Lower leg skin (tissue), 4 donors: ENCODE measurements at places on chromosomes 16 and 17. TPM values are rescaled to one million over a fixed set of nuclear protein-coding genes. Genes with fewer than 3 reads are reported as not detected.

DNA sequence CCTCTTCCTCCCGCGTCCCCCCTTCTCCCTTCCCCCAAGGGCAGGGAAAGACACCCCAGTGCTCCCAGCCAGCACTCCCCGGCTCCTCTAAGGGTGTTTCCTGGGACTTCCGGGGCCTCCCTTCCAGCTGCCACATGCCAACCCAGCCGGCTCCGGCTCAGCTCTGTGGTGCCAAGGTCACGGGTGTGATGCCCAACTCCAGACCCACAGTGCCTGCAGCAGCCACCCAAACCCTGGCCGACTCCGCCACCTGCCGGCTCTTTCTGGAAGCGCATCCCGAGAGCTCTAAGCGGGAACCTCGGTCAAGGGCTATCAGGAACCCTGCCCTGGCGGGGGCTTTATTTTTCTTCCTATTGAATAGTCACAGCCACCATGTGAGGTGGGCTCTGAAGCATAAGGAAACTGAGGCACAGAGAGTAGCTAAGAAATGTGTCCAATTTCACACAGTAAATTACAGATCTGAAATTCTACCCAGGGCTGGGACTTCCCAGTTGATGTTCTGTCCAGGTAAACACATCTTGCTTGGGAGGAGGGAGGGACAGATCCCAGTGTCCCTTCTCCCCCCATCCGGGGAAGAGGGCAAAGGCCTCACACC lies 3.3 kb upstream of the PPP1R1B start:
- DNase-seq = peak; percentile 88

DNA sequence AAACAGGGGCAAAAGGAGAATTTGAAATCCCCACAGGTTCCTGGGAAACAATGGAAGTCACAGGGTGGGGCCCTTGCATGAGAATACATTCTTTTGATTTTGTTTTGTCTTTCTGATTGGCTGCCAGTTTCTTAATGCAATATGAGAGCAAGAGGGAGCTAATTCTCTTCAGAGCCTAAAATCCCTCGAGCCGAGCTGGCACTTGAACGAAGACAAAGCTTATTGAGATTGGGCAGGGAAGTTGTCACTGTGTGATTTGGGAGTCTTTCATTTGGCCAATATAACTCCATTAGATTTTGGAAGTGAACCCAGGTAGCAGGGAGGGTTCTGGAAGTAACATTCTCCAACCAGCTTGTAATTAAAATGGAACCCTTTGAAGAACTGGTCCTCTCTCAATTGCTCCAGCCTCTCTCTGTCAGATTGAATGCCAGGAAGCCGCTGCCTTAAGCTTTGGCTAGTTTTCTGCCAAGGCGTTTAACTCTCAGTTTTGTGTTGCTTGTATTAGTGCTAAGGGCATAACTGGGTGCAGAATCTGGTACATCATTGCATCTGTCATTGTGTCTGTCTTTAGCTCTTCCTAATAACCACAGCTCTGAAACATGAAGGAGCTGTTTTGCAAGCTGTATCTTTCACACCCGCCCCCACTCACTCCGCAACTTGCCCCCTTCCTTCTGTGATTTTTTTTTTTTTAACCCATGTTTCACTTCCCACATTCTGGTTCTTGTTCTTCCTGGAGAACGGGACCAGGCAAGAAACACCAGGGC lies 272.0 kb downstream of the MAF start:
- no peak for DNase-seq

DNA sequence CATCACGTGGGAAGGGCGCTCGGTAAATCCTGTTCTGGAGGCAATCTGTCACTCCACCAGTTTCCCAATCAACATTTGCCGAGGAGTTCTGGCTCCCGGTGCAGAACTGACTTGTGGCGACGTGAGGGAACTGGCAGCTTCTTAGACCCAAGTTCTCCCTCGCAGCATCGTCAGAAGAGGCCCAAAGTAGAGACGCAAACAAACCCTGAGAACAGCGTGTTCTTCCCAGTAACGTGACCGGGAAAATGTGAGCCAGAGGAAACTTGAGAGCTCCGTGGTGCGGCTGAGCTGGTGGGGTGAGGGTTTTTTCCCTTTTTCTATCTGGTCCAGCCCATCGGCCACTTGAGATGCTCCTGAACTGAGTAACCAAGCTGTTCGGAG lies 158.9 kb upstream of the CACNG5 start:
- peak; percentile 87 for DNase-seq

Gene SHISA9
- 0.81 TPM for total RNA-seq

- DNase-seq = no peak
Measured at GRCh38 chr16:21214086-21214485, 2.7 kb upstream of the ZP2 start.

DNA sequence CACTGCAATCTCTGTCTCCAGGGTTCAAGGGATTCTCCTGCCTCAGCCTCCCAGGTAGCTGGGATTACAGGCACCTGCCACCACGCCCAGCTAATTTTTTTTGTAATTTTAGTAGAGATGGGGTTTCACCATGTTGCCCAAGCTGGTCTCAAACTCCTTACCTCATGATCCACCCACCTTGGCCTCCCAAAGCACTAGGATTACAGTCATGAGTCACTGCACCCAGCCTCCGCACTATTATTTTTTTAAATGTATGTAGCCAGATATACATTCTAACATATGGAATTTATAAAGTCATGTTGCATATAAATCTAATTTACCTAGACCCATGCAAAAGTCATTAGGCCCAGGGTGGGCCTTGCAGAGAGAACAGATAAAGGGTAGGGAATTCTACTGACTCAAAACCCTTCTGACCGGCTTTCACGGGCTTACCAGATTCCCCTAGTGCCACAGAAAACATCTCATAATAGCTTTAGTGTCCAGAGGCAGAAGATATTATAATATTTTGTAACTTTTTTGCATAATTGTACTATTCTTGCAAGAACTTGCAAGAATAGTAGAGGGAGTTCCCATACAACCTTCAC lies 20.5 kb upstream of the HELZ start:
- no peak for DNase-seq

- DNase-seq = no peak
Measured at GRCh38 chr17:76710863-76711611, at the start of gene MXRA7. MXRA7 (minus strand) TSS chr17:76710965; CDS start chr17:76710946, 19 bp downstream.
